ENCODE measurements at places on chromosomes 3 and 15. TPM values are rescaled to one million over a fixed set of nuclear protein-coding genes. Genes with fewer than 3 reads are reported as not detected.

Gene SI
- not detected for total RNA-seq

Gene DCBLD2
- total RNA-seq, result 529 TPM

Gene C15orf62
- total RNA-seq, result 0.05 TPM

Gene P4HTM
- 25.7 TPM for total RNA-seq

Gene SRGAP3
- 0.57 TPM for total RNA-seq

Gene DISP2
- 0.49 TPM for total RNA-seq

Gene CEP19
- total RNA-seq, result 11.2 TPM

Gene RBPMS2
- 0.91 TPM for total RNA-seq

Gene PLCD1
- 2.4 TPM for total RNA-seq

Gene EFCAB12
- not detected for total RNA-seq

Gene EXOSC7
- total RNA-seq, result 43.4 TPM

Gene C3orf70
- total RNA-seq, result not detected

Gene FGD5
- total RNA-seq, result 0.05 TPM

Gene PAQR5
- 1.3 TPM for total RNA-seq

Gene SPATA12
- total RNA-seq, result 0.07 TPM

Gene PEX5L
- total RNA-seq, result 0.12 TPM

Gene GCHFR
- total RNA-seq, result 45.9 TPM

Gene MYRIP
- not detected for total RNA-seq

Gene ISLR2
- 0.17 TPM for total RNA-seq

Gene EXOG
- 6.8 TPM for total RNA-seq

Gene KLHL40
- total RNA-seq, result not detected

Gene LEKR1
- total RNA-seq, result 1.6 TPM

Gene PRSS50
- not detected for total RNA-seq

Gene ADAMTS9
- 0.15 TPM for total RNA-seq

Gene GMNC
- 0.02 TPM for total RNA-seq

Gene OSTN
- not detected for total RNA-seq

Gene NEK10
- total RNA-seq, result 1.4 TPM

Gene FEZF2
- not detected for total RNA-seq

Gene SAMD7
- not detected for total RNA-seq

Gene RAB5A
- total RNA-seq, result 37.8 TPM

Gene CIDEC
- not detected for total RNA-seq

Data from M059J (cell line).